ENCODE measurements at places on chromosomes 6 and 20.

GRCh38 chr6:141752677-141753076 lies 380.0 kb upstream of the GJE1 start:
- no peak for DNase-seq

DNA sequence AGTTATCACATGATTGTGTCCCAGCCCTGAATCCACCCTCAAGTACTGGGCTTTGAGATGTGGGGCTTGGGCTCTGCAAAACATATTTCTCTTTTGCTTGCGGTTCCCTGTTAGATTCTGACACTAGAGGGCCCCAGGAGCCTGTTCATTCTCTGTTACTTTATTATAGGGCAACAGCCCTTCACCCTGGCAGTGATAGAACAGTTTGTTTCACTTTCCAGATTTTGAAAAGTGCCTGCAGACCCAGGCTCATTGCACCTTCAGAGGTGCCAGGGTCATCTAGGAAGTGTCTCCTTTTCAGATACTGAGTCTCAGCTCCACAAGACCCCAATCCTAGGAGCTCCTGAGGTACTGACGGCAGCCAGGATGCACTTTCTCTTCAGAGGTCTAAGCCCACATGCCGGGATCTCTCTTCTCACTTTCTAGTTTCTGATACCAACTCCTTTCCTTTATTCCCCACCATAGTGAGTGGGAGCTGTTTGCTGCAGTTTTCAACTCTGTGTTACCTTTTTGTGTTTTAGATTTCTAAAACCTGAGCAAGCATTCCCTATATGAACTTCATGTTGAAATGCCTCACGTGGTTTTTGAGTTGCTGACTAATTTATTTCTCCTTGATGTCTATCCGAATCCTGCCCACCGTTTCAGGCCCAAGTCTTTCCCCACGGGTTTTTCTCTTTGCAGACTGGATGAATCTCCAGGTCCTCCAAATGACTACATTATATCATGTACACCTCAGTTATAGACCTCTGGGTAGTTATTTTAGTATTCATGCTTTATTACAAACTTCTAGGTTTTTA lies 10.9 kb downstream of the ABT1 start:
- DNase-seq, result no peak

DNA sequence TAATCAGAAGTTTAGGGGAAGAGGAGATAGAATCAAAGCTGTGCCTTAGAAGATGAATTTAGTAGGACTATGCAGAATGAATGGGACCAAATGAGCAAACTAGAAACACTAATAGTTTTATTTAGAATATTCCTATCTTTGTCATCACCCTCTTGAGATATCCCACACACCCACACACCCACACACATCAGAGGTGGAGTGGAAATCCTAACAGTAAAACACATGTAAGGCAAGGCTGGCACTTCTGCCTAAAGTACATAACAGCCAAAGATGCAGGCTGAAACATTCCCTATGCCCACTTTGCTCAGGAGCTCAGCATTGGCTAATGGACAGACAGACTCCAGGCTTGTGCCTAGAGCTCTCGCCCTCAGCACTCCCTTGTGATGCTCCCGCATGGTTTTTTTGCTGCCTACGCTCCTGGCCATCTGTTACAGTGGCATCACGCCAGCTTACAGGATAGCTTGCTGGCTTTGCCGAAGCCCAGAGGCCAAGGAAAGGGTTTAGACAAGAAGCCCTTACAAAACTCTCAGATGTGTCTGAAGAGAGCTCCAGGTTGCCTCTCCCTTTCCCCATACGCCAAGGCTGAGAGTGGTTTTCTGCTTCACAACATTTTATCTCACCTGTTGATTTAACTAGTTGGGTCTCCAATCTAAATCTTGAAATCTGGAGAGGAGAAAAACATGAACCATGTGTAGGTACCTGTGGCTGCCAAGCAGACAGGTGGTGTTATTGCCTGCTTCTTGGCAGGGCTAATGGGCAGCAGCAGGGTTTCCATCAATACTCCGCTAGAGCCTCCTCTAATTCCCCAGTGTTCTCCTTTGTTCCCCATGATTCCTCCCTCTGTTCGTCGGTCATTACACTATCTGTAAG lies 282.6 kb upstream of the ID4 start:
- DNase-seq, result no peak

- no peak for DNase-seq
These were observed 190.9 kb downstream of the LAMA2 start for GRCh38 chr6:129073691-129074395.

GRCh38 chr6:24520929-24521546 lies 26.3 kb downstream of the ALDH5A1 start:
- DNase-seq, result no peak

DNA sequence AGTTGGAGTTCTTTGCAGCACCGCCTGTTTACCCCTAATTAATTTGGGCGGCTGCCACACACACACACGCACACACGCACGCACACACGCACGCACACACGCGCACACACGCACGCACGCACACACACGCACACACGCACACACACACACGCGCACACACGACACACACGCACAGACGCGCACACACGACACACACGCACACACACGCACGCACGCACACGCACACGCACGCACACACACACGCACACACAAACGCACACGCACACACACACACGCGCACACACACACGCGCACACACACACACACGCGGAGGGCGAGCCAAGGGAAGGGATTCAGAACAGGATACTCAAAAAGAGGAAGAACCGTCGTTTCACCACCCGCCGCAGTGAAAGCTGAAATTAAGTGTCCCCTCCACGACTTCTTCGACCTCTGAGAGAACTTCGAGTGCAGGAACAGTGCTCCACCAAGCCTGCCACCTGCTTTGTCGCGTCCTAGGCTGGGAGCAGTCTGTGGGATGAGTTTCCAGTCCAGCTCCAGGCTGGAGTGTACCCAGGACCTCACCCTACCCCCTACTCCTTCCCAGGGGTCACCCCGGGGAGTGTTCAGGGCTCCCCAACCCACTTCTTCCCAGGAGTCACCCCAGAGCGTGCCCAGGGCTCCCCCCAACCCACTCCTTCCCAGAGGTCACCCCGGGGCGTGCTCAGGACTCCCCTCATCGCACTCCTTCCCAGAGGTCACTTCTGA lies 1.1 kb downstream of the RNASET2 start:
- DNase-seq, result no peak

DNA sequence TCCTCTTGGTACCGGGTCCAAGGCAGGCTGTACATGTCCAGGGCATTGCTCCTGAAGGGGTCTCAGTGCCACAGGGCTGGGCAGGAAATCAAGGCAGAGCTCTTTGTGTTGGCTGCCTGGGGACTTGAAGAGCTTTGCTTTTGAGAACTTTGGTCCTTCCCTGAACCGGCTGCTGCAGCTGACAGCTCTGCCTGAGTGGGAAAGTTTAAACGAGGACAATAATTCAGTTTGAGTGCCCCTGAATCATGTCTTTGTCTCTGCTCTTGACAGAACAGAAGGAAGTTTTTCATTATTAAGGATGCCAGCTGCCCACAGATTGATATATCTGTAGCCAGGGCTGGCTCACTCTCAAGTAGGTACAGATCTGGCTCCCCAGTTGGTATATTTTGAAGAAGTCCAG lies 56.1 kb downstream of the ANKRD6 start:
- no peak for DNase-seq

DNA sequence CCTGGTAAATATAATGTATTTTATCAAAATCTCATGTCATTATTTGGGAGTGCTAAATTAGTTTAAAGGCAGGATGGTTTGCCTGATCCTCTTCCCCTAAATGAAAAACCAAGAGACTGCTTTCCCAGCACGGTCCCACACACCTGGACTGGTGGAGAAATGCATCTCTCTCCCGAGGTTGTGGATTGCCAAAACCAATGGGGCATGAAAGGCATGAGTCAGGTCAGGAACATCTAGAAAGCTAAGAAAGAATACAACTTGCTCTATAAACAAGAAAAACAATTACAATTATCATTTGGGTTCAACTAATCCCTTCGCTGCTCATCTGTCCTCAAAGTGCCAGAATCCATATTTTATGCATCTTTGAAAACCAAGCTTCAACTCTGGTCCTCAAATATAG lies 308.3 kb upstream of the IRAK1BP1 start:
- no peak for DNase-seq

DNA sequence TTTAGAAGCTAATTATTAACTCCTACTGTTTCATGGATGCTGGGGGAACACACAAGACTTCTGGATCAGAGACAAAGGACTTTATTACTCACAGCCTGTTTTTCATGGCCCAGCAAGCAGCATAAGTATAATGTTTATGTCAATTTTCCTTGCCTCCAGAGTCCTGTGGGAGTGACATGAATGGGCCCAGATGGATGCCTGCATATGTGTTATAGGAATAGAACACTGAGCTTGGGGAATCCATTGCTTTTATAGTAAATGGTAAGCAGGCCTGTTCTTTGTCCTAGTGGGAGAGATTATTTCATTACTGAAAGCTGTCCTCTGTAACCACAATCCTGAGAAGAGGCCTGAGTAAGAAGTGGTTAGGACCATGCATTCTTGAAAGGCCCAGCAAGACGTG lies 25.6 kb downstream of the BLTP3A start:
- no peak for DNase-seq

DNA sequence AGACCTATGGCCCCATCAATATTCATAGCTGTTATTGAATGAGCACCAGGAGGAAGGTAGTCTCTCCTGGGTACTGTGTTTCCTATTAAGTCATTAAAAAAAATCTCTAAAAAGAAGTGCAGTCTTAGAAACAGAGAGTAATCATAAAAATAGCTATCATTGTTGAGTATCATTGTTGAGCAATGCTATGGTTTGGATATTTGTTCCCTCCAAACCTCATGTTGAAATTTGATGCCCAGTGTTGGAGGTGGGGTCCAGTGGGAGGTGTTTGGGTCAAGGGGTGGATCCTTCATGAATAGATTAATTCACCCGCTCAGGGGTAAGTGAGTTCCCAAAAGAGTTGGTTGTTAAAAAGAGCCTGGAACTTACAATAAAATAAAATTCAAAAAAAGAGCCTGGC lies 88.1 kb upstream of the IYD start:
- no peak for DNase-seq

- DNase-seq, result no peak
These were observed 282.5 kb downstream of the ESR1 start for GRCh38 chr6:152089992-152090391.

DNA sequence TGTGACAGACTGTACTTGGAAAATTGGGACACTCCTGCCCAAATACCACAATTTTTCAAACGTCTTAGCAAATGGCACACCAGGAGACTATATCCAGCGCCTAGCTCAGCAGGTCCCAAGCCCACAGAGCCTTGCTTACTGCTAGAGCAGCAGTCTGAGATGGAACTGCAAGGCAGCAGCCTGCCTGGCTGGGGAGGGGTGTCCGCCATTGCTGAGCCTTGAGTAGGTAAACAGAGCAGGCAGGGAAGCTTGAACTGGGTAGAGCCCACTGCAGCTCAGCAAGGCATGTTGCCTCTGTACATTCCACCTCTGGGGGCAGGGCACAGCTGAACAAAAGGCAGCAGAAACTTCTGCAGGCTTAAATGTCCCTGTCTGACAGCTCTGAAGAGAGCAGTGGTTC lies 1003.3 kb upstream of the MAP3K7 start:
- no peak for DNase-seq

DNA sequence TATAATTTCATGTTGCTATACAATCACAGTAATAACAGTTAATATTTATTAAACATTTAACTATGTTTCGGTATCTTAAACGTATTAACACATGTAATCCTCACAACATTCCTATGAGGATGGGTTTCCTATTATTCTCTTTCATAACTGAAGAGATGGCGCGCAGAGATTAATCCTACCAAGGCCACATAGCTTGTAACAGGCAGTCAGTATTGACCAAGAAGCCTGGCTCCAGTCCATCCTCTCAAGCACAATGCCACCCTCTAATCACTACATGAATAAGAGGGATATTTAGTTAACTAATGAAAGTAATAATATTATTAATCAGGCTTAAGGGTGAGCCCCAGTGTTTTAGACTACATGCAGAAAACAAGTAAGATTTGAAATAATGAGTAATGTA lies 149.7 kb upstream of the SIM1 start:
- DNase-seq, result no peak

DNA sequence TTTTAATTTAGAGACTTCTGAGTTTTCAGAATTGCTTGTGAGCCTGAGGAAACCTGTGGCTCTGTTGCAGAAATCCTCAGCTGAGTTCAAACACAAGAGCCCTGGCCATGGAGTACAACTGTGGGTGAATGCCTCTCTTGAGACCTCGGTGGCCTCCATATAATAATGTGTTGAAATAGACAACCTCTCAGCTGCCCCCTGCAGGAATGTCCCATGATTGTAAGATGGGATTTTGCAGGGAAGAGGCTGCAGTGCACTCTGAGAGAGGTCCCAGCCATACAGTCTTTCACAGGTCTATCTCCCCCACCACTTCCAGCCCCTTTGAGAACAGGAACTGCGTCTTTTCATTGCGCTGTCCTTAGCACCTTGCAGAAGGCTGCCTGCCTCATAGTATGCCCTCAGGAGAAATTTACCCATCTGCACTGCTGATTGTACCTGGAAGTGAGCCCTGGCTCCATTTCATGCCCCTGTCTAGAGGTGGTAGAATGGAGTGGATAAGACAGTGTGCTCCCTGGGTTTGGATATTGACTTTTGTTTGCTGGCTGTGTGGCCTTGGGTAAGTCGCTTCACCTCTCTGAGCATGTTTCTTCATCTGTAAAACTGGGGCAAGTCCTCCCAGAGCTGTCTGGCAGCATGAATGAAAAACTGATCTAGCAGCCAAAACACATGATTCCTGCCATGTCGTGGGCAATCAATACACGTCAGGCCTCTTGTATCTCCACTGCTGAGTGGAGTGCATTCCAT lies 16.8 kb upstream of the CDH22 start:
- no peak for DNase-seq

DNA sequence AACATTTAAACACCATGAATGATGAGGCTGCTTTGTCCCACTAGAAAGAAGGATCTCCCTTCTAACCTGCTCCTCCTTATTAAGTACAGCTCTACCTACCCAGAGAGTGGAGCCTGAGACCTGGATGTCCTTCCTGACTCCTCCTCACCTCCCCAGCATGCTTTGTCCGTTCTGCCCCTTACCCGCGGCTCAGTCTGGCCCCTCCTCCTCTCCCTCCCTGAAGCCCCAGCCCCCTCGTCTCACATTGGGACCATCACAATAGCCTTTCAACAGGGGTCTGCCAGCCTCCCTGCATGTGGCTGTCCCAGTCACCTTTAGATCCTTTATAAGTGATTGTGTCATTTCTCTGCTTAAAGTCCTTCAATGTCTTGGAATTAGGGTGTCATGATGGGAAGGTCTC lies 72.5 kb downstream of the DZANK1 start:
- no peak for DNase-seq

GRCh38 chr20:20338133-20338730 lies 29.7 kb upstream of the INSM1 start:
- DNase-seq, result no peak

- DNase-seq, result no peak
These were observed 101.6 kb downstream of the MTFR2 start for GRCh38 chr6:136148523-136148922.

GRCh38 chr6:131999545-132000146 lies 48.5 kb upstream of the CCN2 start:
- DNase-seq, result no peak

- DNase-seq, result no peak
These were observed 122.7 kb upstream of the AGPAT4 start for GRCh38 chr6:161396539-161396938.

GRCh38 chr6:170258407-170258806 lies 32.5 kb downstream of the DLL1 start:
- DNase-seq, result no peak

GRCh38 chr6:6085928-6086668 lies 79.4 kb upstream of the NRN1 start:
- DNase-seq, result no peak

Measured in activated CD4-positive, CD25-positive, alpha-beta regulatory T cell treated with anti-CD3 and anti-CD28 coated beads, Interleukin-2, amount 50 U/mL, for 72 hours (primary cell).